ENCODE measurements at places on chromosomes 1 and 21. TPM values are rescaled to one million over a fixed set of nuclear protein-coding genes. Genes with fewer than 3 reads are reported as not detected.
A peak's percentile ranks its signal among the peaks of the same experiment; 100 is the strongest.

KIF1B gene
- 46.0 TPM for total RNA-seq

DNA sequence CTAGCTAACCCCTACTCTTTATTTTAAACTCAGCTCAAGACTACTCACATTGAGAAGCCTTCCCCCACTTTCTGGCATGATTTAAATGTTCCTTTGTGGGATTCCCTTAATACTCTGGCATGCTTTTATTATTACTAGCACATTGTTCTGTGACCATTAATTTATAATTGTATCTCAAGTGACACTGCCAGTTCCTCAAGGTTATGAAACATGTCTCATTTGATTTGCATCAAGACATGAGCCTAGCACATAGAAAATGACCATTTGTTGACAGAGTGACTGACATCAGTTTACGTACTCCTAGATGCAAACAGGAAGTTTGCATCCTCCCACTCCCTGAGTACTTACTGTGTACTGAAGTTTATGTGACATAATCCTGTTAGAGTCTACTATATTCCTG is 15.2 kb downstream of the RGS4 start:
- no peak overlapping the region for H3K27ac ChIP-seq
- no peaks in the 10 kb centered on the region for H3K36me3 ChIP-seq
- H3K27me3 ChIP-seq, result no peaks in the 10 kb centered on the region
- DNase-seq, result no peak
- H3K4me1 ChIP-seq, result peaks cover 5% of the 10 kb centered on the region
- H3K4me3 ChIP-seq, result no peak overlapping the region

DNA sequence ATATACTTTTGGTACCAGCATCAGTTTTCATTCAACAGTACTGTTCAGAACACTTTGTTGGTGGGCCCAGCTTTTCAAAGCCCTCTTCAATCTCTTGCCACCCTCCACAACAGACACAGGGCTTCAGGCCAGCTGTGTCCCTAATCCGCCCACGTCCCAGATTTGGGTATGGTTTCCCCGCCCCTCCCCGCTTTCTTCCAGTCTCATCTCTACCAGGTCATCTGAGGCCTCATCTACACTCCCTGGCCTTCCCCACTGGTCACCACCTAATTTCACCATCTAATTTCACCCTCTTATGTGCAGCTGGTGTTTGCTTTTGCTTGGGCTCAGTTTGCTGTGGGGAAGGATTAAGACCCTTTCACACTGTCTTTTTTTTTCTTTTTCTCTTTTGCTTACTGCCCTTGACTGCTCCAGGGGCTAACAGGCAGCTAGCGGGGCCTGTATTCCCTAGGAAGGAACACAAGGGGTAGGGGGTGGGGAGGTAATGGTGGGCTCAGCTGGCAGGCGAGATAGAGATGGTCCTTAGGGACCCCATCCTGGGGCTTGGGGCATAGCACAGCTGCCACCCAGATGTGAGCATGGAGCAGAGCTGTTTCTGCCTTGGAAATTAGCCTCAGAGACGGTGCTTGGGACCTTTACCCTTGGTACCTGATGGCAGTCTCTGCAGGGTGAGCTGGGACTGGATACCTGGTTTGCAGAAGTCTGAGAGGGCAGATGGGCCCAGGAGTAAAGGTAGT is 3.8 kb upstream of the EPB41 start:
- no peak overlapping the region for H3K27ac ChIP-seq
- H3K4me3 ChIP-seq, result no peak overlapping the region
- no peaks in the 10 kb centered on the region for H3K27me3 ChIP-seq
- H3K4me1 ChIP-seq, result peaks cover 17% of the 10 kb centered on the region
- H3K36me3 ChIP-seq, result no peaks in the 10 kb centered on the region

DNA sequence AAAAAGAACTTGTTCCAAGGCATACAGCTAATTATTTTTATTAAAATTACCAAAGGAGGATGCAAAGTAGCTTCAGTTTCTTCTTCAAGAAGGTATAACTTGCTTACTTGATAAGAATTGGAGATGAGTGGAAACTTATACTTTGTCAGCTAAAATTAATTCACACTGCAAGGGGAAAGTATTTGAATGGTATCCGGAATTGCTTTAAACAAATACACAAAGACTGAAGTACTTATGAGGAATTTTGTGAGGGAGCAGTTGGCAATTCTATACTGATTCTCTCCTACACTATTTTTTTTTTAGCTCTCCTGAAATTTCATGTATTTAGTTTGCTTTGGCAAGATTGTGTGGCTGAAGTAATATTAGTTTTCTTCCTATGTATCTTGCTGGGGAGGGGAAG is 39.2 kb upstream of the GRIK1 start:
- H3K36me3 ChIP-seq, result no peaks in the 10 kb centered on the region
- DNase-seq, result no peak
- no peak overlapping the region for H3K4me3 ChIP-seq
- no peak overlapping the region for H3K27ac ChIP-seq
- no peaks in the 10 kb centered on the region for H3K27me3 ChIP-seq

DNA sequence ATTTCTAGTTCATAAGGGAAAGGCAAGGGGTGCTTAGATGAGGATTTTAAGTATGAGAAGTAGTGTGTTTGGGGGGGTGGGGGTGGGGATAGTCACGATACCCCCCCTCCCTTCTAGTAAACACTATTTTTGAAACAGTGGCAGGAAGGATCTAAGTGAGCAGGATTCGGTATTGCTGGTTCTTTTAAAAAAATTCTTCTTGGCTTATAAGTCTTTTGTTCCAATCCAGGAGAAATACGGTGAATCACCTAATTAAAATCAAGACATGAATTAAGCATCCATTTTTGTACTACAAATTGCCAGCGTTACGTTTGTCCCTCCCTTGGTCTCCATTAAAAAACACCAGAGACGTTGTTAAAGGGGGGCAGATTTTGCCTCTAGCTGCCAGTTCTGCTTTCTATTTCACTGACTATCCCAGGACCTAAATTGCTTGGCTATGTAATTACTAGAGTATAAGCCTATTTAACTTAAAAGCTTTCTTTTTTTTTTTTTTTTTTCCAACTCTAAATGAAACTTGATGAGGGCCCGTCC is 911 bp downstream of the LMO4 start:
- DNase-seq, result no peak
- H3K27me3 ChIP-seq, result no peaks in the 10 kb centered on the region
- H3K4me3 ChIP-seq, result peak overlapping the region; percentile 94

GRCh38 chr21:43001316-43001715 is 27.0 kb downstream of the PKNOX1 start:
- peaks cover 17% of the 10 kb centered on the region for H3K4me1 ChIP-seq
- no peaks in the 10 kb centered on the region for H3K27me3 ChIP-seq
- DNase-seq, result no peak
- H3K27ac ChIP-seq, result no peak overlapping the region
- H3K36me3 ChIP-seq, result peaks cover 5% of the 10 kb centered on the region

DNA sequence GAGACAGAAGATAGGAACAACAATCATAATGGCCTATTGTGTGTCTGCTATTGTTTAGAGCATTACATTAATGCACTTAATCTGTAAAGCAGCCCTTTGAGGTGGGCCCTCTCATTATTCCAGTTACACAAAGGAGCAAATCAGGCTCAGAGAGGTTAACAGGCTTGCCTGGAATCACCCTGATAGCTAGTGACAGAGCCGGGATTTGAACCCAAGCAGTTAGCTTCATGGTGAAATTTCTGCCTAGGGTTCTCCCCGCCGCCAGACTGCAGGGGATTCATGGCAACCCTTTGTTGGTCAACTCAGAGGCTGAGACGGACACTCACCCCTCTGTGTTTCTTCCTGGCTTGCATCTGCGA is 7.1 kb downstream of the HEYL start:
- peaks cover 27% of the 10 kb centered on the region for H3K27me3 ChIP-seq
- no peak for DNase-seq
- H3K27ac ChIP-seq, result no peak overlapping the region
- no peak overlapping the region for H3K4me3 ChIP-seq
